ENCODE measurements at places on chromosomes 12 and 14.

GRCh38 chr14:56860441-56860840 lies 50.2 kb upstream of the OTX2 start:
- no peak for DNase-seq

GRCh38 chr14:100823413-100824080 lies 2.4 kb upstream of the MEG3 start:
- no peak for DNase-seq

- no peak for DNase-seq
These were observed 508 bp upstream of the KCNH5 start for GRCh38 chr14:63045612-63046320.

GRCh38 chr12:119671070-119671469 lies 3.1 kb downstream of the PRKAB1 start:
- DNase-seq = no peak

DNA sequence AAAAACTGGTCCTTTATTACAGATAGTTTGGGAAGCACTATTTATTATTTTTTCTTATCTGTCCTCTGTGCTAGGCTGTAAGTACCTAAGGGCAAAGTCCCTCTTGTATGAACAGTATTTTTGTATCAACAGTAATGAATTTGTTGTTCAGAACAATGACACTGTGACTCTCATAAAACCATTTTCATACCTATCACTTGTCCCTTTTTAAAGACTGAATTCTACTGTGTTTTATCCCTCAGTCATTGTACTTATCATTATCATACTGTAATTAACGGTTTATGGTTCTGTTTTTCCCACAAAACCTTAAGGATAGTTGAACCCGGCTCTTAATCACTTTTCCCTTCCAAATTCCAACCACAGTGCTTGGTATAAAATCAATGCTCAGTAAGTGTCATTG lies 69.4 kb downstream of the SRGAP1 start:
- DNase-seq = no peak

DNA sequence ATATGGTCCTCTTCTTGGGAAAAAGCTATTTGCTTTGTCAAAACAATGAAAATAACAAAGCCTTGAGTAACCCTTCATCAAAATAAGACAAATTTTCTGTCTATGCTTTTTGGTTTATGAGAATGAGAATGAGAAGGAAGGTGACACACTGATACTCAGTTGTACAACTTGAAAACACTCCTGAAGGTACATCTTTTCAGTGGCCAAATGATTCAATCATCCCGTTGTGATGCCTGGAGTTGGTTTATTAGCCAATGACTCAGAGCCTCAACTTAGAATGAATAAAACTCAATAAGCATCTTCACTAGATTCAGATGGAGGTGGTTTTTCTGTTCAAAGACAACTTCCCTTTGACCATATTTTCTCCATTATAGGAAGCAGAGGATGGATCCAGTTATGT lies 7.8 kb upstream of the CALM1 start:
- no peak for DNase-seq

GRCh38 chr12:114904254-114905003 lies 220.5 kb upstream of the TBX3 start:
- no peak for DNase-seq

DNA sequence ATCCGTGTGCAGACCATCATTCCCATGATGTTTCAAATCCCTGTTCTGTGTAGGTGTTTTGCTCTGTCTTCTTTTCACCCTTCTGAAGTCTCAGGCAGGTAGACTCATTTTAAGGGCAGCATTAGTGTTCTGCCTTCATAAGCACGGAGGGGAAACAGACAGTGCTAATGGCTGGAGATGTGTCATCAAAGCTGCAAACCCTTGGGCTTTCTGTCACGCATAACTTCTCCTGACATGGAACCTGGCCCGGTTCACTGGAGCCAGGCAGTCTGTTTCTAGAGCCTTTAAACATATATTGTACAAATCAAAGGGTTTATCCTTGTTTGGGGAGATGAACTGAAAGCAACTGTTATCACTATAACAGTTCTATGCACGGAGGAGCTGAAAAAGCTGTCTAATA lies 141.4 kb downstream of the TMEM132D start:
- no peak for DNase-seq

GRCh38 chr14:104140463-104141331 lies 2.3 kb downstream of the KIF26A start:
- DNase-seq = no peak

DNA sequence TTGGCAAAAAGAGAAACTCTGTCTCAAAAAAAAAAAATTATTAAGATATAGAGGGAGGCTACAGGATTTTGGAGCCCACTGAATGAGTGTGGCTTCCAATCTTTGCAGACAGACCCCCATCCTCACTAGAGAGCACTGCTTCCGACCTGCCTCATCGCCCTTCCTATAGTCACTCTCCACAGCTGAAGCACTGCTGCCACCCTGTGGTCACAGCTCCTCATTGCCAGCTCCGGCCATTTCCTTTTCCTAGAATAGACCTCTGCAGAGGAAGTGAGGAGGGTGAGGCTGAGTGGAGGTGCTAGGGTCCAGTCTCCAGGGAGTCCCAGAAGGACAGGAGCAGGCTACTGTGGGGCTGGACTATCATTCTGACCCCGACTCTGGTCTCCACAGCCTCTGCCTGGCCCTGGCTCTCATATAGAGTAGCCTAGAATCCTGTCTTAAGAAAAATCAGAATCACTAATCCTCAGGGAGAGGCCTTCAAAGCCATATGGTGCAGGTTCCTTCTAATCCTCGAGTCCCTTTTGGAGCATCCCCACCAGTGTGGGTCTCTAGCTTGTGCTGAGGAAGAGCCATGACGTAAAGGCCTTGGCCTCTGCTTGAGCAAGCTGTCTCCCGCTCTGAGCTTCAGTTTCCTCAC lies 1.4 kb upstream of the NPFF start:
- DNase-seq = peak; percentile 62

DNA sequence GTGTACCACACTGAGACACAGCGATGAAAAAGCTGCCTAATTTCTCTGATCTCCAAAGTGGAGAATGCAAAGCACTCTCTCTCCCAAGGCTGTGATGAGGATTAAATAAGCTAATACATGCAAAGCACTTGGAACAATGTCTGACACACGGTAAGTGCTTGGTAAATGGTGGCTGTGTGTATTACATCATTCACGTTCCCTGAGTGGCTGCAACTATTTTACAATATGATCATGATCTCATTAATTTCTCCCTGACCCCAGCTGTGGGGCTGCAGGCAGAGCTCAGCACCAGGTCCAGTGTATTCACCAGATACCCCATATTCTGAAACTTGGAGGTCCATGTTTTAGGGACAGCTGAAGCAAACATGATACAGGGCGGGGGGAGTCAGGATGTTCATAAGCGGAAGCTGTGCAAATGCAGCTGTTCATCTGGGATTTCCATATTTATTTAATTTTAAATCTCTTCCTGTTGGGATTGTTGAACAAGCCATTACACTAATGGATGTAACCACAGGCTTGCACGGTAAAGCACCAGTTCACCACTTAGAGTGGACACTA lies 106.4 kb downstream of the CCDC60 start:
- no peak for DNase-seq

GRCh38 chr14:101235335-101236103 lies 325.8 kb upstream of the DIO3 start:
- DNase-seq = no peak

- DNase-seq = no peak
These were observed 1.8 kb downstream of the DCN start for GRCh38 chr12:91180582-91181395.

DNA sequence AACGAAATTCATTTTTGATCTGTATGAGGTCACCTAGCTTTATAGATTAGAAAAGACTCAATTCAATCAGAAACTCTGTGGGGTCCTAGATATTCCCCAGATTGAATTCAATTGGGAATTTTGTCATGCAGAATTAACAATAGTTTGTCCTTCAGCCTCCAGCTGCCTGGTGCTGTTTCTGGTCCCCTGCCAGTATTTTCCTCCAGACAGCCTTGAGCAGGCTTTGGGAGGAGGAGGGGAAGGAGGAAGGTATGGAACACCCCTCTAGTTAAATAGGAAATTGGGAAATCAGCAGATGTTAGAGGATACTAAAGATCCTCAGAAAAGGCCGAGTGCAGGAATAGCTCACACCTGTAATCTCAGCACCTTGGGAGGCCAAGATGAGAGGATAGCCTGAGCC lies 10.6 kb downstream of the GRIP1 start:
- DNase-seq = no peak

DNA sequence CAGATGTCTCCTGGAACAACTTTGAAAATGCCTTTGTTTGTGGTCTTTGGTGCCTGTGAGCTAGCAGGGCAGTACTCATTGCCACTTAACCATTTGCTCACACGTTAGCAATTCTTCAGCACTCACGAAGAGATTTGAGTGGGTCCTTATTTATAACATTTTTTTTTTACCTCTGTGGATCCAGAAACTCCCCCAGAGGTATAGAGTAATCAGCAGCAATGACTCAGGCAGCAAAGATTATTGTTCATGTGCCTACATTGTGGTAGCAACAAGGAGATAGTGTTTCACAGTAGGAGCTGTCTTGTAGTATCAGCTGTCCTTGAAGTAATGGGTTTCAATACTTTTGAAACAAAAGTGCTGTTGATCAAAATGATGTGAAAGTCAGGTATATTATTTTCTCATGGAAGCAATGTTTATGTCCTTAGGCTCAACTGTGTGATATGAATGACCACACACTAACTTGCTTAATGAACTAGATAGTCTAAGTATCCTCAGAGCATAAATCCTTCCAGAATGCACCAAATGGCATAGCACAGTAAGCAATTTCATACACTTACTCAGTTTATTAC lies 304.1 kb downstream of the EGLN3 start:
- DNase-seq = no peak

DNA sequence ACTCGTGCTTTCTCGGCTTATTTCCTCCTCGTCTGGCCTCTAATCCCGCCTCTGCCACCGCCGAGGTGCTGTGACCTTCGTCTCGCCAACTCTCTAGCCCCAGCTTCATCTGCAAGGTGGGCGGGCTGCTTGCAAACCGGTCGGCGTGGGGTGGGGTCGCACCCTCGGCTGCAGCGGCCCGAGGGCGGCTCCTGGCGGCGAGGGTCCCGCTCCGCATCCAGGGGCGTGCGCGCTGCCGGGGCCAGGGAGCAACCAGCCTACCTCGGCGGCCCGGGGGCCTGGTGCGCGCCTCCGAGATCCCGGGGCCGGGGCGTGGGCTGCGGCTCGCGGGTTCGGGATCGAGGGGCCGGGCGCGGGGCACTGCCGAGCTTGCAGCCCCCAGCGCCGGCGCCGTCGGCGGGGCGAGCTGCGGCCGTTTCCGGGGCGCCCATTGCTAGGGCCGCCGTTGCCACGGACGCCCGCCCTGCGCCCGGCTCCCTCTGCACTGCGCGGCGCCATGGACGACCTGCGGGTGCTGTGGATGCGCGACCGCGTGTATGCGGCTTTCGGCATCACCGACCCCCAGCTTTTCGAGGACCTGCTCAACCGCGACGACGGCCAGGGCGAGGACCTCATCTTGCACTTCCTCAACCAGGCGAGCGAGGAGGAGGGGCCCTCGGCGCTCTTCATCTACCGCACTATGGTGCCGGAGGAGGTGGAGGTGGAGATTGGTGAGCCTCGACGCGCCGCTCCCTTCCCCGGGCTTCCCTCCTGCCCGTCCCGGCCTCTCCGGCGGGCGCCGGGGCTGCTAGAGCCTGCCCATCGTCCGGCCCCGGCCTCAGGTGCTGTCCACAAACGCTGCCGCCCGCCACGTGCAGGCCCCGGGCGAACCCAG lies at the start of gene DNAH10:
Gene DNAH10 (plus strand): TSS at position 461 of the 874 bp plus-strand sequence. CDS start 36 bp downstream, at position 497.
- peak; percentile 27 for DNase-seq

DNA sequence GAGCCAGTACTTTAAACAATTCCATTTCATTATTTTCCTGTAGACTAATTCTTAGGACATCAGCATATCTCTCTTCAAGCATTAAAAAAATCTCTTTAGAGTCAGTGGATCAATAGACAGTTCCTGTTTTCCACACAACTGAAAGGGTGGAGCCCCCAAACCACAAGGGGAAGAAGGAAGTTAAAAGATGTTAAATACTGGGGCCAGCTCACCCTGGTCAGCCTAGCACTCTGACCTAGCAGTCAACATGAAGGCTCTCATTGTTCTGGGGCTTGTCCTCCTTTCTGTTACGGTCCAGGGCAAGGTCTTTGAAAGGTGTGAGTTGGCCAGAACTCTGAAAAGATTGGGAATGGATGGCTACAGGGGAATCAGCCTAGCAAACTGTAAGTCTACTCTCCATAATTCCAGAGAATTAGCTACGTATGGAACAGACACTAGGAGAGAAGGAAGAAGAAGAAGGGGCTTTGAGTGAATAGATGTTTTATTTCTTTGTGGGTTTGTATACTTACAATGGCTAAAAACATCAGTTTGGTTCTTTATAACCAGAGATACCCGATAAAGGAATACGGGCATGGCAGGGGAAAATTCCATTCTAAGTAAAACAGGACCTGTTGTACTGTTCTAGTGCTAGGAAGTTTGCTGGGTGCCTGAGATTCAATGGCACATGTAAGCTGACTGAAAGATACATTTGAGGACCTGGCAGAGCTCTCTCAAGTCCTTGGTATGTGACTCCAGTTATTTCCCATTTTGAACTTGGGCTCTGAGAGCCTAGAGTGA lies at the start of gene LYZ:
Gene LYZ (plus strand): TSS at position 220 of the 777 bp plus-strand sequence. CDS start 28 bp downstream, at position 248.
- DNase-seq = no peak

DNA sequence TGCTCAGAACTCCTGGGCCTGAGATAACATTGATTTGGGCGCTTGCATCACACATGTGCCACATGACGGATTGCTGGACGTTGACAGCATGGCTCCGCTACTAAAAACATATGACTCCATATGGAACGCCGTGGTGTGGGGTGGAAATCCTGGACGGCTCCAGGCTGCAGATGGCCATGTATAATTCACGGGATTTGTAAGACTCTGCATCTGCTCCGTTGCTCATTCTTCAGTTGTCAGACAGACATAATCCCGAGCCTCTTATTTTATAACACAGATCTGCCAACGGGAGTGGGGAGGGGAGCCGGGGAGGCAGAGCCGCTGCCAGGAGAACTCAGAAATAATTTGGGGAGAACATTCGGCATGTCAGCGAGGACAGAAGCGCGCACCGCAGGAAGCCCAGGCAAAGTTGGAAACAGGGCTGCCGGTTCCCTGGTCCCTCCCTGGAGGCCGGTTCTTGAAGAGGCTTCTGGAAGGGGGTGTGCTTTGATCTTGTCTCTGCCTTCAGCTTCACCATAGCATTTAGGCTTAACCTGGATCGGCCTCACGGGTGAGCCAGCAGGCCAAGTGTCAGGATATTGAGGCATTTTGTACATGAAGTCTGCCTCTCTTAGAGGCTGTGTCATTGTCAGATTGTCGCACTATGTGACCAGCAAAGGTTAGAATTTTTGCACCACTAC lies 45.8 kb upstream of the MYL2 start:
- DNase-seq = no peak

DNA sequence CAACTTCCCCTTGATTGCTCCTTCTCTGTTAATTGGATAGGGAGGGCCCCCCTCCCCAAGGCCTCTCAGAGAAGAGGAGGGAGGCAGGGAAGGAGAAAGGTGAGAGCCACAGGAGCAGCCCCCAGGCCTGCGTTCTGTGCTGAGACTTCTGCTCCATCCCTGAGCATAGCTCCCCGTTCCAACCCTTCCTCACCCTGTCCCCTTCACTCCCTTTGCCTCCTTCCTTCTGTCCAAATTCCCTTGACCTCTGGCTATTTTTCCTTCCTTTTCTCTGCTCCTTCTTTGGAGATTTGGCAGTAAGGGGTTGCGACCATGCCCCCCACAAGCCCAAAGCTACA lies 788 bp upstream of the ASIC1 start:
- no peak for DNase-seq
